ENCODE measurements at places on chromosomes 3 and 15.

GRCh38 chr15:92100751-92101150 is 247.2 kb downstream of the SLCO3A1 start:
- DNase-seq, result no peak

DNA sequence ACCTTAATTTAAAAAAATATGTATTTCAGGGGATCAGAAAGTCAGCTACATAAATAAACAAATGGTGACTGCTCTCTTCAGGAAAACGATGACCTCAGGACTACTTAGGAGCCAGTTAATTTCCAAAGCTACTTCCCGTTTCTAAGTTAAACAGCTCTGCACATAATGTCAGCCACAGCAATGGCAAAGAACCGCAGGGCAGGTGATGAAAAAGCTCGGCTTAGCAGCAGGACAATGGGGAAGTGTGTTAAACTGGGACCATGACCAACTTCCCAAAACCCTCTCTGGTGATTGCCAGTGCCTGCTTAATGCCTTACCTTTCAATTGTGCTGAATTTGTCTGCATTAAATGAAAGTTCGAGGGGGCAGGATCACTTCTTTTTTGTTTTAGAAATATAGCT is 258.9 kb downstream of the FHIT start:
- peak; percentile 71 for DNase-seq

DNA sequence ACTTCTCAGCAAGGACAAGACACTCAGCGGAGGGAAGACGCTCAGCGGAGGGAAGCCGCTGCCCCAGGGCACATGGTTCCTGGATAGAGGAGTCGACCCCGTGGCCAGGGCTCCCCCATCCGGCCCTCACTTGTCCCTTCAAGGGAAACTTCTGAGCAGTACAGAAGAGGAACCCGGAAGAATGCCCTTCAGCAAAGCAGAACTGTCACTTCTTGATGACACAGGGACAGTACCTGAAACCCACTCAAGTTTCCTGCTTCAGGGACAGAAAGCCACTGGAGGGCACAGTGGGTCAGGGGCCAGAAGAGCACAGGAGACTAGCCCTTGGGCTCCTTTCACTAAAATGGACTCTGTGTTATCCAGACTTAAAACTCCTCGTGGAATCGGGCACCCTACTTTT is 97.8 kb upstream of the RPL32 start:
- no peak for DNase-seq

- no peak for DNase-seq
Measured at GRCh38 chr3:98032904-98033303, 2.2 kb downstream of the GABRR3 start.

DNA sequence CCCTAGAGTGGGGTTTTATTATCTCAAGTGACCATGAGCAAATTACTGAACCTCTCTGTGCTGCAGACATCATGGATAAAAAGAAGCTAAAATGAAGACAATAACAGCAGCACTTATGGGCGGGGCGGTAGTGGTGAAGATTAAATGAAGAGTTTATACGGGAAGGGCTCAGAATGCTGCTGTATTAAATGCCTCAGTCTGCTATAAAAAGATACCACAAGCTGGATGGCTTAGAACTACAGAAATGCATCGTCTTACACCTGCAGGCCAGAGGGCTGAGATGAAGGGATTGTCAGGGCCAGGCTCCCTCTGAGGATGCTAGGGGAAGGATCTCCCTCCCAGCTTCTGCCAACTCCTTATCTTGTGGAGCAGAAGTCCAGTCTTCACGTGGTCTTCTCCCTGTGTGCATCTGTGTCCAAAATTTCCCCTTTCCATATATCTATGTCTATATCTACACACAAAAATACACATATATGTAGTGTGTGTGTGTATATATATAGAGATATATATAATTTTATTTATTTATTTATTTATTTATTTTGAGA is 2.9 kb downstream of the ALG1L2 start:
- no peak for DNase-seq

DNA sequence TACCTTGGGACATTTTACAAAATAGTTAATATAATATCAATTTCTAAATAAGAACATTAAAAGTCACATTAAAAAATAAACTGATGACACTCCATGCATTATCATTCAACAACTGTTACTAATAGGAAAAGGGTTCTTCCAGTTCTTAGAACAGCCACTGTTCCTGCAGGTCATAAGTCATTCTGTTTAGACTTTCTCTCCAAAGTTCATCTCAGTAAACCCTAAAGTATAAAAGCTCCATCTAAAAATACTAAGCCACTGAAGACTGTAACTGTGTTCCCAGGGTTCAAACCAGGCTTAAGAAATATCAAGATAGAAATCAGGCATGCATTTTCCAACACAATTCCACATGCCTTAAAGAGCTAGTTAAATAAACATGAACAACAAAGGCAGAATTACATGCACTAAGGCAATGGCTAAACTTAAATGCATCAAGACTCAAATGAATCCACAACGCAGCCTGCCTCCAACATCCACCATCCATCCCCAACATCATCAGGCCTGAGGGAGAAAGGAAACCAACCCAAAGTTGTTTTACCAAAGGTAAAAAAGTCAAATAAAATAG is 46.2 kb downstream of the DMXL2 start:
- DNase-seq, result no peak

DNA sequence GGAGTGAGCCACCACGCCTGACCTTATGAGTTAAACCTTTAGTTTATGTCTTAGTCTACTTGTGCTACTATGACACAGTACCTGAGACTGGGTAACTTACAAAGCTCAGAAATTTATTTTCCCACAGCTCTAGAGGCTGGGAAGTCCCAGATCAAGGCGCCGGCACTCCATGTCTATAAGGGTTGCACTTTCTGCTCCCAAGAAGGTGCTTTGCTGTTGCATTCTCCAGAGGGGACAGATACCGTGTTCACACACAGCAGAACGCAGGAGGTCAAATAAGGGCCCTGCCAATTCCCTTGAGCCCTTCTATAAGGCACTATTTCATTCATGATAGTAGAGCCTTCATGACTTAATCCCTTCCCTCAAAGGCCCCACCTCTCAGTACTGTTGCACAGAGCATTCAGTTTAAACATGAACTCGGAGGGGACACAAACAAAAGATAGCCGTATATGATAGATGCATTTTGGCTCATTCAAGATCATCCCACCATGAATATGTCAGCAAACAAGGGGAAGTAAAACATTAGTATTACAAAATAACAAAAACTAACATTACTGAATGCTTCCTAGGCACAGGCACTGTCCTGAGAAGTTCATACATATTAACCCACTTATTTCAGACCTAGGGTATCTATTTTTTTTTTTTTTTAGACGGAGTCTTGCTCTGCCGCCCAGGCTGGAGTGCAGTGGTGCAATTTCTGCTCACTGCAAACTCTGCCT is 26.5 kb downstream of the PLA1A start:
- no peak for DNase-seq

GRCh38 chr3:166955201-166955939 is 424.7 kb downstream of the ZBBX start:
- no peak for DNase-seq

DNA sequence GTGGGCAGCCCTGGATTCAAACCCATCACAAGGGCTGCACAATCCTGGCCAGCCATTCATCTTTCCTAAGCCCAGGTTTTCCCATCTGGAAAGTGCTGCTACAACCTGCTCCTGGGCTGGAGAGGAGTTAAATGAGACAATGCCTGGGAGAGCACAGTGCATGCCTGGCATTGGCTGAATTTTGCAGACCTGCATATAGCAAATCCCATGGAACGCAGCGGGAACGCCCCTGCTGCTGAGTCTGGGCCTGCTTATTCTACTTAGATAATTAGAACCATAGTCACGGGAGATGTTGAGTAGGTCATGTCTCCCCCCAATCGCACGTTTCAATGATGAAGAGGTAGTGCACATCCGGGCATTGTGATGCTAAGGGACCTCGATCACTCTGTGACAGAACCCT is 46.6 kb downstream of the ABTB1 start:
- DNase-seq, result no peak

DNA sequence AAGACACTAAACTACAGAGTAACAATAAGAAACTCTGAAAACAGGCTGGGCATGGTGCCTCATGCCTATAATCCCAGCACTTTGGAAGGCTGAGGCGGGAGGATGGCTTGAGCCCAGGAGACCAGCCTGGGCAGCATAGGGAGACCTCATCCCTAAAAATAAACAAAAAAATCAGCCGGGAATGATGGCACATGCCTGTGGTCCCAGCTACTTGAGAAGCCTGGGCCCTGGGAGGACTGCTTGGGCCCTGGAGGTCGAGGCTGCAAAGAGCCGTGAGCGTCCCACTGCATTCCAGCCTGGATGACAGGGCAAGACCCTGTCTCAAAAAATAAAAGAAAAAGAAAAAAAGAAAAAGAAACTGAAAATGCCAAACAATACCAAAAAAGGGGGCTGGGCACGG is 55.4 kb downstream of the TMCC1 start:
- DNase-seq, result no peak

DNA sequence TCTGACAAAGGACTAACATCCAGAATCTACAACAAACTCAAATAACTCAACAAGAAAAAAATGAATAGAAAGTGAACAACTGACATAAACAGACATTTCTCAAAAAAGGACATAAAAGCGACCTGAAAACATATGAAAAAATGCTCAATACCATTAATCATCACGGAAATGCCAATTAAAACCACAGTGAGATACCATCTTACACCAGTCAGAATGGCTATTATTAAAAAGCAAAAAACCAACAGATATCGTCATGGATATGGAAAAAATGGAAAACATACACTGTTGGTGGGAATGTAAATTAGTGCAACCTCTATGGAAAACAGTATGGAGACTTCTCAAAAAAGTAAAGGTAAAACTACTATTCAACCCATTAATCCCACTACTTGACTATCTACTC is 53.3 kb downstream of the ZNF385D start:
- no peak for DNase-seq

DNA sequence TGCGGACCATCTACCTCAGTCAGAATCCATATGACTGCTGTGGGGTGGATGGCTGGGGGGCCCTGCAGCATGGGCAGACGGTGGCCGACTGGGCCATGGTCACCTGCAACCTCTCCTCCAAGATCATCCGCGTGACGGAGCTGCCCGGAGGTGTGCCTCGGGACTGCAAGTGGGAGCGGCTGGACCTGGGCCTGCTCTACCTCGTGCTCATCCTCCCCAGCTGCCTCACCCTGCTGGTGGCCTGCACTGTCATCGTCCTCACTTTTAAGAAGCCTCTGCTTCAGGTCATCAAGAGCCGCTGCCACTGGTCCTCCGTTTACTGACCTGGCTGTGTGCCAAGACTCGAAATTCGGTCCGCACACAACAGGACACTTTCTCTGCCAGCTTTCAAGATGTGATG is 21.9 kb downstream of the NRROS start:
- no peak for DNase-seq

DNA sequence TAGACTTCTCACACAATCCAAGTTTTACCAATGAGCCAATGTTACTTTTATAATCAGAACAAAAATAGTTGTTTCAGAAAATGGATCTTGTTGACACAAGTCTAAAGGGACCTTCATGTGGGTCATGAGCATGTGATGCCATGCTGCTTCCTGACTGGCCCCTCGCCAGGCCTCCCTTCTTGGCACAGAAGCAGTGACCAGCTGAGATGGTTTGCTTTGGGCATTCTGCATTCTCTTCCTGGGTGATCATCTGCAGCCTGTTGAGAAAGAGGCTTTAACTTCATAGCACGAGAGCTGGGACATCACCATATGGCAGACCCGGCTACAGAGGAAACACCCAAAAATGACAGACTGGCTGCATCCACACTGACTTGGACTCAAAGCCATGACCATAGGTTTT is 45.7 kb downstream of the TGM4 start:
- DNase-seq, result no peak

- no peak for DNase-seq
Measured at GRCh38 chr3:5489536-5489935, 302.0 kb downstream of the EDEM1 start.

DNA sequence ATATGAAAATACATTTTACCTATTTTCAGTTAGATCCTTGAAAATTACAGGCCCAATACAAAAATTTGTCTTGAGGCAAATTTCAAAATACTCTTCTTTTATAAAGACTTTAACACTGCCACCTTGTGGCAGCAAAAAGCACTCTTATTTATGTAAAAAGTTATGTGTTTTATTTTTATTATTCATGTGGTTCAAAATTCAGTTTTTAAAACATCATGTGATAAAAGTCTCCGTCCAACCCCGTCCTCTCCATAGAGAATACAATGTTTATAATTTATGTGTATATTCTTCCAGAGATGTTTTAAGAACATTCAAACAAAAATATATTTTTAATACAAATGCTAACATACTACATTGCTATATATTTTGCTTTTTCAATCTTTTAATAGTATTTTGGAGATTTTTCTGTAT is 36.9 kb upstream of the TRIM59 start:
- DNase-seq, result no peak

GRCh38 chr15:70783041-70783440 is 19.7 kb upstream of the UACA start:
- DNase-seq, result no peak

DNA sequence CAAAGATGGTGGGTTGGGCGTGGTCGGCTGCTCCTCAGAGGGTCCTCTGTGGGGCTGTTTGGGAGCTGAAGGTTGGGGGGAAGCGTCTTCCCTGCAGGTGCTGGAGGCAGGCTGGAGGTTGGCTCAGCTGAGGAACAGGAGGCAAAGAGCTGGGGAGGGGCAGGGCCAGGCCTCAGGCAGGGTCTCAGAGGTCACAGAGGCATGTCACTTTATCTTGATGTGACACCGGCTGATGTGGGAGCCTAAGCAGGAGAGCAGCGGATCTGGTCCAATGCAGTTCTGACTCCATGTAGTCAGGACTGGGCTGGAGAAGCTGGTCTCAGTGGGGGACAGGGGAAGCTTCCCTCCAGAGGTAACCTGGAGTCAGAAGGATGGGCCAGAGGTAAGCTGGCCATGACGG is 7.7 kb upstream of the GNAT1 start:
- DNase-seq, result no peak

DNA sequence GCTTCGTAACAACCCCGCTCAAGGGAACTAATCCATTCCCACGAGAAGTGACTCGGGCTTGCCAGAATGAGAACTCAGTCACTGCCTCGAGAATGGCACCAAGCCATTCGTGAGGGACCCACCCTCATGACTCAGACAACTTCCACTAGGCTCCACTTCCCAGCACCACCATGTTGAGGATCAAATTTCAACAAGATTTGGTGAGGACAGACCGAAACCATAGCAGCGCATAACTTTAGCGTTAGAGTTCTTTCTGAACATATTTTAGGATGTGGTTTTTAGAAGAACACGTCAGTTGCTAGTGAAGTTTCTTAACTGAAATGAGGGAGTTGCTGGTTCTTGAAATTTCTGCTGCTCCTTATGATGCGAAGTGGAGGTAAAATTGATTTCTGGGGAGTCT is 13.5 kb downstream of the PTPRG start:
- DNase-seq, result no peak

- no peak for DNase-seq
Measured at GRCh38 chr3:107392549-107393165, 15.4 kb downstream of the CCDC54 start.

- no peak for DNase-seq
Measured at GRCh38 chr15:50123861-50124557, 5.0 kb upstream of the ATP8B4 start.

GRCh38 chr3:24244491-24244890 is 250.2 kb downstream of the THRB start:
- DNase-seq, result no peak
